Stimulated activated CD8-positive, alpha-beta memory T cell treated with anti-CD3 and anti-CD28 coated beads, Interleukin-15, amount 100 ng/mL, for 4 hours (primary cell): ENCODE measurements at places on chromosomes 16 and 17.

DNA sequence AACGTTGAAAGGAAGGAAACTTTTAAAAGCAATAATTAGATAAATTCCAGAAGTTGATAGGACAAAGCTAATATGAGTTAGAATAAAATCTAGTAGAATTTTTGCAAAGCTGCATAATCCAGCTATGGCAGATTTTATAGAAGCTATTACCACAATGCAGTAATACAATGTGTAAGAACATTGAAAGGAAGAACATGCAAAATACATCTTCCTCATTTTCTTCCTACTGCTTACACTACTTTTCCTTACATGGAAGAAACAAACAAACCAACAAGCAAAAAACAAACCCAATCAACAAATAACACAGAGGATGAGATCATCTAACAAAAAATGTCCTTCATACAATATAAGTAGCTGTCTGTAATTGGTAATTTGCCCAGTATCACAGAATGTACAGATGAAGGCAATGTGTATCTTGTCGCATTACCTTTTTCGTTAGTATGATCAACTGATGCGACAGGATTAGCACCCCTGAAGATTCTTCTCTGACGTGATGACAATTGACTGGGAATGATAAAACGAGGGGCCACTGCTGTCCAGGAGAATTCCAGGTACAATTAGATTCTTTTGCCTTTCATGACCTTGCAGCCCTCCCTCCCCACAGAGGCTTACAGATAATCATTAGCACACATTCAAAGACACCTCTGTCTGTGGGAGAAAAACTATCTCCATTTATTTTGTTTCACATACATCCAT, 21.2 kb upstream of the LRRC37A start:
- no peak for DNase-seq

GRCh38 chr16:87276091-87276701, 41.0 kb downstream of the C16orf95 start:
- DNase-seq = no peak

- no peak for DNase-seq
These were observed 56.0 kb upstream of the FA2H start for GRCh38 chr16:74830648-74831047.

GRCh38 chr17:18183334-18184142, at the start of gene ALKBH5:
Gene ALKBH5, plus strand, starts transcription at chr17:18183828. Its CDS starts 416 bp downstream, at chr17:18184244.
- DNase-seq = peak; percentile 95

GRCh38 chr17:37694734-37695133, 50.1 kb downstream of the HNF1B start:
- DNase-seq = no peak

- DNase-seq = no peak
These were observed 22.8 kb upstream of the CEP20 start for GRCh38 chr16:15911198-15911597.

DNA sequence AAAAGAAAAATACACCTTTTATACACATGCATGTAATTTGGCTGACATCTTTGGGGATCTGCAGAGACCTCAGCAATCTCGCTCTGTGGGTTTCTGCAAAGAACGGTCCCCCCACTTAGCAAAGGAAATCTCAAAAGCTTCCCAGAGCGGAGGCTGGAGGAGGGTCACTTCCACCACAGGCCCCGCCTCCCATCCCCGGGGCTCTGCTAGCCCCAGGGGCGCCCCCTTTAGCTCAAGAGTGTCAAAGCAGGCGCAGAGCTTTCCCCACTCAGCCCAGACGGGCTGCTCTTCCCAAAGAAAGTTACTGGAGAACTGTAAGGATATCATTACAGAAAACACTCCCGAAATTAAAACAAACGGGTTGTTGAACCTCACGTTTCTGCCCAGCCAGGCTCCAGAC, 11.4 kb downstream of the SLC13A5 start:
- DNase-seq = no peak

- no peak for DNase-seq
These were observed 107.8 kb downstream of the XYLT1 start for GRCh38 chr16:17362946-17363345.

- DNase-seq = no peak
These were observed 63.0 kb downstream of the NUP93 start for GRCh38 chr16:56792967-56793366.

GRCh38 chr17:63741408-63742173, at the start of gene STRADA:
Gene STRADA, minus strand, starts transcription at chr17:63741799. Its CDS starts 13,430 bp downstream, at chr17:63728369.
- DNase-seq = peak; percentile 99

- DNase-seq = no peak
These were observed 16.7 kb downstream of the C16orf54 start for GRCh38 chr16:29729116-29729521.

DNA sequence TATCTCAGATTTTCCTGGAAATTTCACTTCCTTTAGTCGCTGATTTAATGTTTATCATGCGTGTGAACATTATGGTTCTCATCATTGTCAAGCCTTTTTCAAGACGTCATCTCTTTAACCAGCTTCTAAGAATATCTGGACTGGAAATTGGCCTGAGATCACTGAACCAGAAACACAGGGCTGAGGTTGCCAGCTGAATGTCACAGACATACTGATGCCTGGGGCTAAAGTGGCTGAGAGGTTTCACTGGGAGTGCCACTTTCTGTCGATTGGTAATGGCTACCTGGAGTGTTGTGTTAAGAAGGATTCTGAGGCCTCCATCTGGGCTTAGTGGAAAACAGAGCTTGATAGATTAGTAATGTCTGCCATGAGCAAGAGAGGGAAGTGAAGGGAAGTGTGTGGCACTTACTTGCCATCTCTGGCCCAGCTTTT, 54.2 kb downstream of the CRISPLD2 start:
- DNase-seq = no peak

DNA sequence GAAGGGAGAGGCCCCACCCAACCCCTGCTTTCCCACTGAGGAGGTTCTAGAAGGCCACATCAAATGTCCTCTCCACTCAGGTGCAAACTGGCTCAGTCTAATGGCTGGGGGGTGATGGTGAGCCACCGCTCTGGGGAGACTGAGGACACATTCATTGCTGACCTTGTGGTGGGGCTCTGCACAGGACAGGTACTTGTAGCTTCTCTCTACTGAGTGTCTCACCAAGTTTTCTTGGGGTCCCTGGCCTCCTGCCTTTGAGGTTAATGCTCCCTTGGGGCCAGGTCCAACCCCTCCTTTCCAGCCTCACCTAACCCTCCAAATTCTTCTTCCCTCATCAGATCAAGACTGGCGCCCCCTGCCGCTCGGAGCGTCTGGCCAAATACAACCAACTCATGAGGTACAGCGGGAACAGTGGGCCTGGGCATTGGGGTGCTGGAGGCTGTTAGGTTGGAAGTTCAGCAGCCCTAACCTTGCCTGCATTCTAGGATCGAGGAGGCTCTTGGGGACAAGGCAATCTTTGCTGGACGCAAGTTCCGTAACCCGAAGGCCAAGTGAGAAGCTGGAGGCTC, 5.7 kb downstream of the ENO3 start:
- no peak for DNase-seq

- no peak for DNase-seq
These were observed at the start of gene SPN for GRCh38 chr16:29663016-29663806. Gene SPN, plus strand, starts transcription at chr16:29663247. Its CDS starts 482 bp downstream, at chr16:29663729.

GRCh38 chr17:49383060-49383459, 21.0 kb upstream of the ZNF652 start:
- no peak for DNase-seq

DNA sequence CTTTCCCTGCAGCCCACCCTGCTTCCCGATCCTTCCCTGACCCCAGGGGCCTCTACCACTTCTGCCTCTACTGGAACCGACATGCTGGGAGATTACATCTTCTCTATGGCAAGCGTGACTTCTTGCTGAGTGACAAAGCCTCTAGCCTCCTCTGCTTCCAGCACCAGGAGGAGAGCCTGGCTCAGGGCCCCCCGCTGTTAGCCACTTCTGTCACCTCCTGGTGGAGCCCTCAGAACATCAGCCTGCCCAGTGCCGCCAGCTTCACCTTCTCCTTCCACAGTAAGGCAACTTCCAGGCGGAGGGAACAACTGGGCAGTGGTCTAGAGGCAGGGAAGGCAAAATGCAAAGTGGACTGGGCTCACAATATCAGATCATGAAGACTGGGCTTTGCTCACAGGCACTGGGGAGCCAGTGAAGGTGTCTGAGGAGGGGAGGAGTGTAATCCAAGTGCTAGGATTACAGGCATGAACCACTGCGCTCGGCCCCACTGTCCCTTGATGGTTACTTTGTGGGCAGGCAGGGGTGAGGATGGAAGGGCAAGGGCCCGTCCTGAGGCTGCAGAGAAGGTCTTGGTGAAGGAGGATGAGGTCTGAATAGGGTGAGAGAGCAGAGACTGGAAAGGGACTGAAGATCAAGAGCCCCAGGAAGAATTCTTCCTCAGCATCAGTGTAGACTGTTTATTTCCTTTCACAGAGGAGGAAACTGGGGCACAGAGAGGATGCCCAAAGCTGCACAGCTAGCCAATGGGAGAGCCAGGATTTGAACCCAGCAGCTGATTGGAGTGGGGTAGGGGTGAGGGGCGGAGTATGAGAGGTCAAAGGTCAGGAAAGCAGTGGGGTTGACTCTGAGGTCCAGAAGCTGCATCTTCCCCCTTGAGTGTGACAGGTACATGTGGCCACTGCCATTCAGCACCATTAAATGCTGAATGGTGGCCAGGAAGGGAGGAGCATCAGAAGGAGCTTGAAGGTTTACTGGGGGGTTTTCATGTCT, 16.5 kb upstream of the ADGRG3 start:
- no peak for DNase-seq

DNA sequence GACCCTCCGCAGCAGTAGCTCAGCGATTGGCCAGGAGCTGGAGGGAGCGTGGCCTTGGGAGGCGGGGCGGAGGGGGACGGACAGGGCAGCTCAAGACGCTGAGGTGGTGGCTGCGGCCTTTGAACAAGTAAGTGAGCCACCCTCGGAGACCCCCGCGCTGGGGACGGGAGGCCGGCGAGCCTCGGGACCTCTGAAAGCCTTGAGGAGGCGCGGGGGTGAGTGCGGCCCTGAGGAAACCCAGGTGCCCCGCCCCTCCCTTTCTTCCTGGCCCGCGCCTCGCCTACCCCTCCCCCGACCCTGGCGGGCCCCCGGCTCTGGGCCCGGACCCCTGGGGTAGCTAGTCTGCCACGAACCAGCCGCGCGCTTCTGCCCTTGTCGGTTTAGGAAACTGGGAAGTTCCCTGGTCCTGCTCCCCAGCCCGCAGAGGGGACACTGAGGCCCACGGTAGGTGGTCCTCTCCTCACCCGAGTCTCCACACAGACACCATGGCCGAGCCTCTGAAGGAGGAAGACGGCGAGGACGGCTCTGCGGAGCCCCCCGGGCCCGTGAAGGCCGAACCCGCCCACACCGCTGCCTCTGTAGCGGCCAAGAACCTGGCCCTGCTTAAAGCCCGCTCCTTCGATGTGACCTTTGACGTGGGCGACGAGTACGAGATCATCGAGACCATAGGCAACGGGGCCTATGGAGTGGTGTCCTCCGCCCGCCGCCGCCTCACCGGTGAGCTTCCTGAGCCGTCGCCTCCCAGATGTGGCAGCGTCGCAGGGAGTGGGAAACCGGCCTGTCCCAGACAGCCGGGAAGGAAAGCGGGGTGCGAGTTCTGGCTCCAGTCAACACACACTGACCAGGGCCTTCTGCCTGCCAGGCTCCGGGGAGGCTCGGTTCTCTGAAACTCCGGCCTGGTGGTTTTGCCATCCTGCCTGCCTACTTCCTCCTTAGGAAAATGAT, at the start of gene MAPK7:
Gene MAPK7, plus strand, starts transcription at position 83 of the 945 bp plus-strand sequence. Its CDS starts 403 bp downstream, at position 486.
- no peak for DNase-seq

GRCh38 chr17:38690386-38690785, 14.7 kb upstream of the MLLT6 start:
- DNase-seq = no peak

GRCh38 chr16:24297375-24297774, 41.2 kb downstream of the CACNG3 start:
- no peak for DNase-seq

DNA sequence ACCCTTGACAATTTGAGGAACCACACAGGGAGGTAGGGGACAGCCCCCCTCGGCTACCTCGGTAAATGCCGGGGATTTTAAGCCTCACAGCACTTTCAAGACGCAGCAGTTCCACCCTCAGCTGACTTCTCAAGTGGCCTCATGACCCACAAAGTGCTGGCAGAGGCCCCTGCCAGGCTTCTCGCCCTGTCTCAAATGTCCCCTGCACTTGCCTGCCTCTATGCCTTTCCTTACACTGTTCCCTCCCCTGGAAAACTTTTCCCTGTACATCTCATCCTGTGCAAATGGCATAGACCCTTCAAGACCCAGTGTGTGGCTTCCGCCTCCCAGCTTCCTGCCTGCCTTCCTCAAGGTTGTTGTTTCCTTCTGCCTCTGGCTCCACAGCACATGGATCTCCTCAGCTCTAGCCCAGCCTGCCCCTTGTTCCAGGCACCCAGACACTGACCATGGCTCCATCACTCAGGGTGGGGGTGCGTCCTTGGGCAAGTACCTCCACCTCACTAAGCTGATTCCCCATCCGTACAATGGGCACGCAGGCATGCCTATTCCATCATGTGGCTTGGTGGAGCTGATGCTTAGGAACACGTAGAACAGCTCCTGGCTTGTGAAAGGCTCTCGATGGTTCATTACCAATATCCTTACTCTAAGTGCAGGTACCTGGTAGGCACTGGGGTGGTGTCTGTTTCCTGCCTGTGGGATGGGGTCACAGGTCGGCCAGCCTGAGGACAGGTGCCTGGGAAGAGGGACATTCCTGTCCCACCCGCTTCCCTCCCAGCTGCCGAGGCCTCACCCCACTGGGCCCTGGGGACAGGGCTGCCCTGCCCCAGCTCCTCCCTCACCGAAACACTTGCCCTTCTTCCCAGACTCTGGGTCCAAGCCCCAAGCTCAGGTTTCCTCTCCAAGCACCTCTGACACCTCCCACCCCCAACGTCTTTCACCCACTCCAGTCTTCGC, 24.0 kb downstream of the MMP15 start:
- DNase-seq = no peak

DNA sequence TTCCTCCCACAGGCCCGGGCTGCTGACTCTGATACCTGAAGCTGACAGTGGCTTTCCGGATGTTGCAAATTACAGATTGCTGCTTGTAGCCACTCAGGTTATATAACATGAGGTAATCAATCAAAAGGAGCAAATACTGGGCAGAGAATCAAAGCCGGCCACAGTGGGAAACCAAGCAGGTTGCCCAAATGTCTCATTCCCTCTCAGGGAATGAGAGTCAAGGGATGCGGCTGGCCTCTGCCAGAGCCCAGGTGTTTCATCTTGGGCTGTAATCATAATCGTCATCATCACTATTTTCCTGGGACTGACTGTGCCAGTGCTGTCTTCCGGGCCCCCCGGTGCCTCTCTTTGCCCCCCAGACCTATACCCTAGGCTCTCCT, 292.4 kb upstream of the FOXF1 start:
- DNase-seq = no peak

- no peak for DNase-seq
These were observed 30.0 kb upstream of the SLC5A10 start for GRCh38 chr17:18921912-18922451.

- DNase-seq = no peak
These were observed 20.9 kb downstream of the UBE2O start for GRCh38 chr17:76432004-76432403.
